ENCODE measurements at places on chromosomes 7 and 10. TPM values are rescaled to one million over a fixed set of nuclear protein-coding genes. Genes with fewer than 3 reads are reported as not detected.

The PLPP4 gene
- not detected for total RNA-seq

The BLNK gene
- 4.0 TPM for total RNA-seq

The HABP2 gene
- total RNA-seq: not detected

The NUTM2E gene
- not detected for total RNA-seq

The TCERG1L gene
- not detected for total RNA-seq

The ANKRD61 gene
- not detected for total RNA-seq

DNA sequence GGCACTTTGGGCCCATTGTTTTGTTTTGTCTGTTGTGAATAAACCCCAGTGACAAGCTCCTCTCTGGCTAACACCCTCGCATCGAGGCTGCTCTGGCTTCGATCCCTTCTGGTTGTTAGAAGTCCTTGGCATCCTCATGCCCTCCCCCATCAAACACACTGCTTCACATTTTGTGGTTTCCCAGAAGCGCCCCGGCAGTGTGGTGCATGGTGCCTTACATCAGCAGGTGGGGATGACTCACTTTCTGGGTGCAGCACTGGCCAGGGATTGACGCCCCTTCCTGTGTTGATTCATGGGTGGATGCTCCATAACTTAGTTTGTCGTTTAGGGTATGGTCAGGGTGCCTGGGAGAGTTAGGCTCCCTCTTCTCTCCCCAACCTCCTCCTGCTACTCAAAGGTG is 51.4 kb downstream of the PLPP4 start:
- H3K27ac ChIP-seq: no peak overlapping the region
- DNase-seq: peak; percentile 3
- H3K27me3 ChIP-seq: no peaks in the 10 kb centered on the region
- no peaks in the 10 kb centered on the region for H3K4me1 ChIP-seq
- no peak overlapping the region for H3K4me3 ChIP-seq
- no peaks in the 10 kb centered on the region for H3K36me3 ChIP-seq

GRCh38 chr10:104199567-104199966 is 32.6 kb downstream of the CFAP43 start:
- H3K27ac ChIP-seq: no peak overlapping the region
- no peaks in the 10 kb centered on the region for H3K4me1 ChIP-seq
- no peak overlapping the region for H3K4me3 ChIP-seq
- no peak for DNase-seq
- H3K27me3 ChIP-seq: no peaks in the 10 kb centered on the region

- no peaks in the 10 kb centered on the region for H3K36me3 ChIP-seq
- H3K4me1 ChIP-seq: no peaks in the 10 kb centered on the region
- no peak for DNase-seq
- no peak overlapping the region for H3K4me3 ChIP-seq
- H3K27me3 ChIP-seq: no peaks in the 10 kb centered on the region
- H3K27ac ChIP-seq: no peak overlapping the region
Observed at GRCh38 chr7:96402913-96403312, 81.0 kb upstream of the SLC25A13 start.

- no peak overlapping the region for H3K27ac ChIP-seq
- no peak overlapping the region for H3K4me3 ChIP-seq
- peaks cover 5% of the 10 kb centered on the region for H3K4me1 ChIP-seq
Observed at GRCh38 chr7:45138433-45139267, 18.9 kb upstream of the RAMP3 start.

GRCh38 chr7:136677471-136678365 is 190.7 kb upstream of the CHRM2 start:
- H3K4me3 ChIP-seq: no peak overlapping the region
- H3K27ac ChIP-seq: no peak overlapping the region
- H3K27me3 ChIP-seq: no peaks in the 10 kb centered on the region

- H3K4me3 ChIP-seq: no peak within 1 kb of the TSS
- H3K36me3 ChIP-seq: no peaks in the 10 kb centered on the region
- H3K27ac ChIP-seq: no peak within 1 kb of the TSS
Observed at GRCh38 chr7:135728136-135728669, at the start of gene SLC13A4. SLC13A4 (minus strand) TSS chr7:135728186; CDS start chr7:135727496, 690 bp downstream.

GRCh38 chr10:117823980-117824379 is 222.8 kb downstream of the RAB11FIP2 start:
- H3K36me3 ChIP-seq: no peaks in the 10 kb centered on the region
- H3K27me3 ChIP-seq: peaks cover 2% of the 10 kb centered on the region
- H3K4me3 ChIP-seq: no peak overlapping the region
- H3K4me1 ChIP-seq: no peaks in the 10 kb centered on the region
- H3K27ac ChIP-seq: no peak overlapping the region
- no peak for DNase-seq

DNA sequence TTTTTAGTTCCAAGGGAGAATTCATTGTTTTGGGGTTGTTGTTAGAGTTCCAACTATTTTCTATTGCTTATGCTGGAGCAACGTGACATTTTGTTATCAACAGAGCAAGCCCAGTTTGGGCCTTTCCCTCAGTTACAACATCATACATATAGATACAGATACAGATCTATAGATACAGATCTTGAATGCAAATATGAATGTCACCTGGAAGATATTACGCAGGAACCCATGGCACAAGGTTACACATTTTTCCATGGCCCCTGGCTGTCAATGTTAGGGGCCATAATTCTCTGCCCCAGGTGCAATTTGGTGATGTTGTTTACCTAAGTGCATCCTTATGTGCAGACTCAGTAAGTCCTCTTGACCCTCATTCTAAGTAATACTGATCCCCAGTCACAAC is 3.6 kb upstream of the PODXL start:
- H3K27ac ChIP-seq: no peak overlapping the region
- H3K4me3 ChIP-seq: no peak overlapping the region
- peaks cover 21% of the 10 kb centered on the region for H3K4me1 ChIP-seq
- no peak for DNase-seq

DNA sequence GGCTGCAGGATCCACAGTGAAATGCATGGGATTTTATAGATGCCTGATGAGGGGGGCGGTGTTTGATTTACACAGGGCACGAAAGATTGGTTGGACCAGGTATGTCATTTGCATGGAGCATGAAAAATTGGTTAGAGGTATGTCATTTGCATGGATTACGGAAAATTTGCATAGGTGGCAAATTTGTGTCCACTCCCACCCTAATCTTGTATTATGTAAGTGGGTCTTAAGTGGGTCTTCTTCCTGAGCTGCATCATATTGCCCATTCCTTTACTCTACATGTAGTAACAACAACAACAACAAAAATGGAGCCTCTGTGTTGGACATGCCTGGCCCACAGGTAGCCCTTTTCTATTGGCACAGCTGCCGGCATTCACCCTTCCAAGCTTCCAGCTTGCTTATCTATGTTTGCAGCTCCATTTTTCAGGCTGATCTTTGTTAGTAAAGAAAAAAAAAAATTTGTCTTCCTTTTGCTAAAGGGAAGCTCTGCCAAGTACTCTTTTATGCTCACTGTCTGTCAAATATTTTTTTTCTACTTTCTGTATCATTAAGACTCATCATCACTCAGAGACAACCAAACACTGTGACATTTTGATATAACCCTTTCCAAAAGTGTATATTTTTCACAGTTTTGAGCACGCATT is 10.3 kb upstream of the ZNF273 start:
- no peak for DNase-seq
- no peaks in the 10 kb centered on the region for H3K36me3 ChIP-seq
- H3K4me1 ChIP-seq: peaks cover 18% of the 10 kb centered on the region
- no peak overlapping the region for H3K27ac ChIP-seq
- no peak overlapping the region for H3K4me3 ChIP-seq
- peaks cover 21% of the 10 kb centered on the region for H3K27me3 ChIP-seq

DNA sequence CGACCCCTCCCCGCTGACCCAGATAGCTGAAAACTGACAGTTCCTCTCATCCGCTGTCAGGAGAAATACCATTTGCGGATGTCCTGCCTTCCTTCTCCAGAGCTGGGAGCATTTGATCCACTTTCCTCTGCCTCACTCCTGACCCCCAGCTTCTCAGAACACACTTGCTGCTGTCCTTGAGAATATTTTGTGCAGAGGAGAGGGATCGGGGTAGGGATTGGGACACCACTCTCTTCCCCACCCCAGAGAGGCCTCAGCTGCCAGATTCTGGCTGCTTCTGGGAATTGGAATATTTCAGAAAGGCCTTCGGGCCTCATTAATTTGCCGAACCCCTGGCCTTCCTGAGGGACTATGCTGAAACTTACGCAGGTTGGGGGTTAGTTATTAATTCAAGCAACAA is 97.0 kb downstream of the C10orf105 start:
- H3K4me1 ChIP-seq: no peaks in the 10 kb centered on the region
- DNase-seq: no peak
- no peak overlapping the region for H3K4me3 ChIP-seq

- no peak overlapping the region for H3K27ac ChIP-seq
- DNase-seq: no peak
- no peak overlapping the region for H3K4me3 ChIP-seq
- H3K27me3 ChIP-seq: no peaks in the 10 kb centered on the region
- no peaks in the 10 kb centered on the region for H3K4me1 ChIP-seq
Observed at GRCh38 chr7:28804990-28805389, 153.1 kb downstream of the TRIL start.

DNA sequence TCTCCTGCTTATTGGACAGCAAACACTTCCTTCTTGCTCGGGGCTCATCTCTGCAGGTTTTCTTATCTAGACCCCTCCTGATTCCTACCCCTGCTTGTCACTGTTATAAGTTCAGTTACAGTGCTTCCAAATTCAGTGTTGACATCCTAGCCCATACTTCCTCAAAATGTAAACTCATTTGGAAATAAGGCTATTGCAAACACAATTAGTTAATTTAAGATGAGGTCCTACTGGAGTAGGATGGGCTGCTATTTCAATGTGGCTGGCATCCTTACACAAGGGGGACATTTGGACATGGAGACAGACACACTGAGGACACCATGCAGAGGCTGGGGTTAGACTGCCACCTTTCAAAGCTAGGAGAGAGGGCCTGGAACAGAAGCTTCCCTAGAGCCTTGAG is 85.2 kb upstream of the NPVF start:
- H3K4me1 ChIP-seq: no peaks in the 10 kb centered on the region
- no peak overlapping the region for H3K27ac ChIP-seq
- no peaks in the 10 kb centered on the region for H3K27me3 ChIP-seq

GRCh38 chr10:101694674-101695403 is at the start of gene FBXW4:
FBXW4 (minus strand) TSS chr10:101695170; CDS start chr10:101695105, 65 bp downstream.
- H3K27ac ChIP-seq: peak within 1 kb of the TSS; percentile 98
- DNase-seq: peak; percentile 64
- peaks cover 18% of the 10 kb centered on the region for H3K4me1 ChIP-seq
- peak within 1 kb of the TSS; percentile 85 for H3K4me3 ChIP-seq

DNA sequence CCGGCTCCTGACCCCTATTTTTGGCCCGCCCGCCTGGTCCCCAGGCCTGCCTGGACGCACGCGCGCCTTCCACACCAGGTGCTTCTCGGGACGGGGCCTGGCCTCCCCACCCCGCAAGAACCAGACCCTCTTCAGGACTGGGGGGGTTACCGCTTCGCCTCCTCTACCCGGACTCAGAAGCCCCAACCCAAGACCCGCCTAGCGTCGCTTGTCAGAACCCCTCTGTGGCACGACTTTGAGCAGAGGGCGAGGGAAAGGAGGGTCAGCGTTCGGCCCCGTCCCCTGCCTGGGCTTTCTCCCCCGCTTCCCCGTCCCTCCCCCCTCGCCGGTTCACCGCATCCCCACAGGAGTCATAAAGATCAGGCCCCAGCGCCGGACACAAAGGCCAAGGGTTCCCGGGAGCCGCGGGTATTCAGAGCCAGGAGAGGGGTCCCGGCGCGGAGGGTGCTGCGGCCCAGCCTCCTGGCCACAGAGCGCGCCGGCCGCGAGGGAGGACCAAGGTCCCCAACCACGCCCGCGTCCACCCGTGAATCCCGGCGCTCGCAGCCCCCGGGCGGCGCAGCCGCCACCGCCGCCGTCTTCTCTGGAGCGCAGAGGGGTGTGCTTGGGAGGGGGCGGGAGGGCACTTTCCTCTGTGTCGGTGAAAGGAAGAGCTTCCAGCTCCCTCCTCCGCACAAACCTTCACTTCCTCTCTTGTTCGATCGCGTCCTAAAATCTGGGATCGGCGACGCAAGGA is 351.9 kb downstream of the DNAJB6 start:
- DNase-seq: no peak
- H3K4me1 ChIP-seq: peaks cover 15% of the 10 kb centered on the region
- no peak overlapping the region for H3K4me3 ChIP-seq
- H3K27ac ChIP-seq: no peak overlapping the region
- no peaks in the 10 kb centered on the region for H3K36me3 ChIP-seq
- peaks cover 30% of the 10 kb centered on the region for H3K27me3 ChIP-seq

DNA sequence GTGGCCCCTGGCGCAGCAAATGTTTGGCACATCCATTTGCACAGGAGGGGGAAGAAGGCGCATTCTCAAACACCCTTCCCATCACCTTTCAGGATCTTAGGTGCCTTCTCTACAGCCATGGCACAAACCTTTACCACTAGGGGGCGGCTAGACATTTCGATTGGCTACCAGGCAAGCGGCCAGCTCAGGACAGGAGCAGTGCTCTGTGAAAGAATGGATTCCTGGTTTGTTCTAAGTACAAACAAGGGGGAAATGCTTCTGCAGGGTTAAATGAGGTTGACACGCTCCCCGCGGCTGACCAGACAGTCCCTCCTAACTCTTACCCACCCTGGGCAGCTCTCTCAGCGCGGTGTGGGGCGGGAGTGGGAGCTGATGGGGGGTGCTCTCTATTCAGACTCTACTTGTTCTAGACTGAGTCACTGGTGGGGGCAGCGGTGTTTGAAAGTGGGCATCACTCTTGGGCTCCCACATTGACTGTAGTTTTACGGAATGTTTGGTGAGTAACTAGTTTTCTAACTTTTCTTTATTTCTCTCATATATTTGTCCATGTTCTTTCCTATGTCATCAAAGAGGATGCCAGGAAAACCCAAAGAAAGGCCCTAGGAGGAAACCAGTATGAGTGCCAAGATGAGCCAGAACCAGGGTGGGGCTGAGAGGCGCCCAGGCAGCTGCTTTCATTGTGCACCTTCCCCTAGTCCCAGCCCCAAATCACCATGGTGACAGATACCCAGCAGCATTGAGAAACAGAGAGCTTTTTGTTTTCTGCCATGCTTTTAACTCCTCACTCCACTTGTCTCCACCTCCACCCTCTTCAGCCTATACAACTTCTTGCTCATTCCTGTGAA is 61.4 kb upstream of the GPR158 start:
- DNase-seq: peak; percentile 43
- H3K27ac ChIP-seq: no peak overlapping the region
- H3K36me3 ChIP-seq: no peaks in the 10 kb centered on the region
- no peak overlapping the region for H3K4me3 ChIP-seq
- peaks cover 3% of the 10 kb centered on the region for H3K4me1 ChIP-seq

DNA sequence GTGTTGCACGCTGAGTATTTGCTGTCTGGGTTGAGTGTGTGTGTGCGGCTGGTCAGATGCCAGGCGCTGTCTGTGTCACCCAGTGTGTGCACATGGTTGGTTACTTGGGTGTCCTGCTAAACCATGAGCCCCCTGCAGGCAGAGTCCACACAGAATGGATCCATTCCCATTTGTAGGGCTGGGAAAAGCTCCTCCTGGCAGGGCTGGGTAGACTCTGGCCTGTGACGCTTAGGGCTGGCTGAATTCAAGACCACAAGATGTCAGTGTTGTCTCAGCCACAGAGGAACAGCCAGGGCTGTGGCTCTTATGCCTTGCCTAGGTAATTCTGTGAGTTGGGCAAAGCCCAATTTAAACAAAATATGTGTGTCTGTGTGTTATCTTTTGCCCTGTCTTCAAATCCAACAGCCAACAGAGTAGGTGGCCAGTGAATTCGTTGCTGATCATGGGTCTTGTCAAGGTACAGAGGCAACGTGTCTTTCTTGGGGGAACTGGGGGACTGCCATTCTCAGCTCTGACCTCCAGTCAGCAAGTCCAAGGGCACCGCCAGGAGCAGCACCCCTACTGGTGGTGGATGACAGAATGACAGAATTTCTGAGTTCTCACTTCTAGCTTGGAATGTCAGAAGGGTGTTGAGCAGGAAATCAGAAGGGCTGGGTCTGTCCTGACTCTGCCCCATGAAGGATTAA is 285.1 kb downstream of the CCSER2 start:
- no peaks in the 10 kb centered on the region for H3K27me3 ChIP-seq
- H3K4me3 ChIP-seq: no peak overlapping the region
- no peaks in the 10 kb centered on the region for H3K36me3 ChIP-seq
- H3K27ac ChIP-seq: no peak overlapping the region
- DNase-seq: no peak
- no peaks in the 10 kb centered on the region for H3K4me1 ChIP-seq

Data from natural killer cell (primary cell).